ENCODE measurements at places on chromosomes 7 and 10. TPM values are rescaled to one million over a fixed set of nuclear protein-coding genes. Genes with fewer than 3 reads are reported as not detected.

ECHDC3 gene
- 9.0 TPM for total RNA-seq

MBLAC1 gene
- total RNA-seq = 2.3 TPM

GGCT gene
- 84.8 TPM for total RNA-seq

CYP2C19 gene
- total RNA-seq = not detected

ERVW-1 gene
- not detected for total RNA-seq

OR2A12 gene
- not detected for total RNA-seq

GOLGA7B gene
- total RNA-seq = 4.9 TPM

Data from A549 treated with DMSO at 1 μM for 4 hours (cell line).